Muscle of back (tissue), 13 donors: ENCODE measurements at places on chromosomes 5 and 9.

DNA sequence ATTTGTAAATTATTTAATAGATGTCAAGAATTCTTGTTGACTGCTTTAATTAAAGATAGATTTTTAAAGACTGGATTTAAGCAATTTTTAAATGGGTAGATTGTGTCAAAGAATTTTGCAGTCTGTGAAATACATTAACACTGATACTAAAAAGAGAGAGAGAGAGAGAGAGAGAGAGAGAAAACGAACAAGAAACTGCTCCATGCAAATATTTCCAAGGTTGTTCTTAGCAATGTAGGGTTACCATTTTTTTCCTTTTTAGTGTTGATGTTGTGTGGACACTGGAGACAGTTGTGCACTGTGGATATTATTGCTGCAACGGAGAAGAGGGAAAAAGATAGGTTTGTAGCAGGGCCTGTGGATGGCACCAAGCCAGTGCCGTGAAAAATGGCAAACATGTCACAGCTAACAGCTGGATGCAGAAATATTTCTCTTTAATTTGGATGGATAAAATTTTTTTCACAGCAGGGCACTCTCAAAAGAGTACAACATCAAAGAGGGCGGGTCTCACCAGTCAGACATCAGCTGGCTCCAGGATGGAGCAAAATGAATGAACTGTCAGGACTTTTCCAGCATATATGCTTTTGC, 58.2 kb downstream of the PRDM6 start:
- no peak for DNase-seq

- no peak for DNase-seq
Measured at GRCh38 chr5:147170603-147171002, 64.2 kb upstream of the STK32A start.

- no peak for DNase-seq
Measured at GRCh38 chr9:137068539-137069507, 1.5 kb downstream of the SAPCD2 start.

DNA sequence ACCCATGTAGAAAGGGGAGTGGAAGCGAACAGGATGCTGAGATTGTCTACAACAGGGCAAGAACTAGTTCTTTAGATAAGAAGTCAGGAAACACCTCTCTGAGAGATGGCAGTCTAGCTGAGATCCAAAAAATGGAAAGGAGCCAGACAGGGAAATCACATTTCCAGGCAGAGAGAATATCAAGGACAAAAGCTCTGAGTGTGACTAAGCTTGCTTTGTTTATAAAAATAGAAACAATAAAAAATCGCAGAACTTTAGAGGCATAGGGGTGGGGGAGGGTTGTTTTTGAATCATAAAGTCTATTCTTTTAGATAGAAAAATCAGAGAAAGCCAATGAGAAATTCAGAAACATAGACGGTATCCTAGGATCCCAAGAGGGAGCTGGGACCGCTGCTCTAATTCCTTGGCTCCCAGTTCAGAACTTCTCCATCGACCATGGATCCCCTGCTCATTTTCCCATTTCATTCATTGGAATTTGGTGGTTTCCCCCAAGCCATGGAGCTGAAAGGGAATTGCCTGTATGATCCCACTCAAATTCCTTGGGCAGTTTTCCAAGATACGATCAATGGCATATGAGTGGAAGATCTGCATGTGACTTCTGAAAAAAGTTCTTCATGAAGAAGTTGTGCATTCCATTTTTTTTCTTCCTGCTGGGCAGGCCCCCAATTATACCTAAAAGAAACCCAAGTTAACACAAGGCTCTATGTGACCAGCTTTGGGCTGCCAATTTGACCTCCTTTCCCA, 182.0 kb downstream of the GRIA1 start:
- DNase-seq: peak; percentile 11

DNA sequence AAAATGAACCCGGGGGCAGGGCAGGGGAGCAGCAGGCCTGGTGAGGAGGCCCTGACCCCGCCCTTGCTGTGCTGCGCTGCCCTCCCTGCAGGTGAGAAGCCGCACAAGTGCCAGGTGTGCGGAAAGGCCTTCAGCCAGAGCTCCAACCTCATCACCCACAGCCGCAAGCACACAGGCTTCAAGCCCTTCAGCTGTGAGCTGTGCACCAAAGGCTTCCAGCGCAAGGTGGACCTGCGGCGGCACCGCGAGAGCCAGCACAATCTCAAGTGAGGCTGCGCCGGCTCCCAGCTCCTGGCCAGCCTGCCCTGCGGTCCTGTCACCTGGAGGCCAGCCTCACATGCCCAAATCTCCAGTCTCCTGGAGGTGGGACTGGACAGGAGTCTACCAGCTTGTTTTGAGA, 12.3 kb downstream of the GFI1B start:
- no peak for DNase-seq

DNA sequence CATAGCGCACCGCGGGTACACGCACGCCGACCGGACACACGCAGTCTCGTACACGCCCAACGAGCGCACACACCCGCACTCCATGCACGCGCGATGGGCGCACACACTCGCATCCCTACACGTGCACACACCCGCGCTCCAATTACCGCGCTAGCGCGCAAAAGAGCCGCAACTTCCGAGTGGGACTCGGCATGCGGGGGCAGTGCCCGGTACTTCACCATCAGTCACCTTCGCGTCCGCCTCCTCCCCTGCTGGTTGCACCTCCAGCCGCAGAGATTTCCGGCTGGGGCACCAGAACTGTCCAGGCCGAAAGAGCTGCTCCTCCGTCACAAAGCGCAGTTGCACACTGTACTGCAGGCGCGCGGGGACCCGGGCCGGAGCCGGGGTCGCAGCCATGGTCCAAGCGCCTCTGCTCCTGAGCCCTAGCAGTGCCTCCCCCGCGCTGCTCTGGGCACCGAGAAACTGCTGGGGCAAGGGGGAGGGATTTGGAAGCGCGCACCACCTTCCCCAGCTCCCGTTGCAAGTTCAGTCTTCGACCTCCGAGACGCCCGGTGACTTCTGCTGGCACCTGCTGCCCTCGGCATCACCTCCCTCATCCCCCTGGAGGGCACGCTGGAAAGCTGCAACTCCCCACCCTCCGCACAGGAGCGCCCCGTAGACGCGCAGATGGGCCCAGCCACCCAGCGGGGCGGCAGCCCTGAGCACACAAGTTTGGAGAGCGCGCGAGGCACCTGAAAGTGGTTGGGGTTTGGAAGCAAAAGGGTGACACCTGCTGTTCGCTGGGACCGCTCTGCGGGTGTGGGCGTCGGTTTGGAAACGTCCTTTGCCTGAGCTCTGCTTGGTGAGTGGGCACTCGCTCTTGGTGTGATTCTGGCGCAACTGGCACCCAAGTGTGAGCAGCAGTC, 337.4 kb upstream of the PUM3 start:
- peak; percentile 74 for DNase-seq

DNA sequence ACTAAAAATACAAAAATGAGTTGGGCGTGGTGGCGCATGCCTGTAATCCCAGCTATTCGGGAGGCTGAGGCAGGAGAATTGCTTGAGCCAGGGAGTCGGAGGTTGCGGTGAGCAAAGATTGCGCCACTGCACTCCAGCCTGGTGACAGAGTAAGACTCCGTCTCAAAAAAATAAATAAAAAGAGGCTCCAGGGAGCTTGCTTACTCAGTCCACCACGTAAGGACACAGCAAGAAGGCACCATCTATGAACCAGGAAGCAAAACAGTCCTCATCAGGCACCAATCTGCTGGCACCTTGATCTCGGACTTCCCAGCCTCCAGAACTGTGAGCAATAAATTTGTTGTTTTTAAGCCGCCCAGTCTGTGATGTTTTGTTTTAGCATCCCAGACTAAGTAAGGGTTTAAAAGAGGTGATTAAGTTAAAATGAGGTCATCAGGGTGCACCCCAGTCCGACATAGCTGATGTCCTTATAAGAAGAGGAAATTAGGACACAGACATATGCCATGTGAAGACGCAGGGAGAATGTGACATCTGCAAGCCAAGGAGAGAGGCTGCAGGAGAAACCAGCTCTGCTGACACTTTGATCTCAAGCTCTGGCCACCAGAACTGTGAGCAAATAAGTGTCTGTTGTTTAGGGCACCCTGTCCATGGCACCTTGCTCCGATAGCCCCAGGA, 45.9 kb downstream of the C9orf50 start:
- no peak for DNase-seq

- DNase-seq: no peak
Measured at GRCh38 chr9:114426046-114426948, 38.5 kb upstream of the AKNA start.

DNA sequence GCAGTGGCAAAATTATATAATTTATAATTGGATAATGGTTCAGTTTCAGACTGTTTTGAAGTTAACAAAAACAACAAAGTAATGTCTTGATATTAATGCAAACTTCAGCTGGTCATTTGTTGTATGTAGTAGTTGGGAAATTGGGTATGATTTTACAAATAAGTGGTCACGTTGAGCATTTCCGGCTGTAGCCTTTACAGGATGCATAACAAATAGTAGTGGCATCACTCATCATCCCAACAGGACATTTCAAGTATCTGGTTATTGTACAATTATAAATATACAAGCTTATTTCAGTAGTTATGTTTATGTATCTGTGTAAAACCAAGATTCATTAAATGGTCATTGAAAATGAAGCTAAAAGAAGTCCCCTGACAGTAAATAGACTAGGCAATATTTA, 72.9 kb downstream of the SMIM15 start:
- DNase-seq: no peak

DNA sequence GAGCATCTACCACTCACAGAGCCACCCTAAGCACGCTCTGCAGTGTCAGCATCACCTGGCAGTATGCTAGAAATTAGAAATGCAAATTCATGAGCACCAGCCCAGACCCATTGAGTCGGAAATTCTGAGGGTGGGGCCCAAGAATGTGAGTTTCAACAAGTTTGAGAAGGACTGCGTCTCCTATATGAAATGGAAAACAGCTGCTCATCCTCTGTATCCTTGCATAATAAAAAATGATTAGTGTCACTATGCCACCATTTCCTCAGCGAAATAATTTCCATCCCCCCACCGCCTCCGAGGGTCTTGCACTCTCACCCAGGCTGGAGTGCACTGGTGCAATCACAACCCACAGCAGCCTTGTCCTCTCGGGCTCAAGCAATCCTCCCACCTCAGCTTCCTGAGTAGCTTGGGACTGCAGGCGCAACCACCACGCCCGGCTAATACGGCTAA, 1.3 kb upstream of the IQGAP2 start:
- peak; percentile 52 for DNase-seq

GRCh38 chr9:133729617-133730281, 8.4 kb downstream of the SARDH start:
- DNase-seq: no peak
